IPS-NIHi11 (cell line): ENCODE measurements at places on chromosomes 3 and 15.
A peak's percentile ranks its signal among the peaks of the same experiment; 100 is the strongest.

GRCh38 chr3:69085833-69086722 lies 1.3 kb downstream of the ARL6IP5 start:
- peak; percentile 13 for DNase-seq

DNA sequence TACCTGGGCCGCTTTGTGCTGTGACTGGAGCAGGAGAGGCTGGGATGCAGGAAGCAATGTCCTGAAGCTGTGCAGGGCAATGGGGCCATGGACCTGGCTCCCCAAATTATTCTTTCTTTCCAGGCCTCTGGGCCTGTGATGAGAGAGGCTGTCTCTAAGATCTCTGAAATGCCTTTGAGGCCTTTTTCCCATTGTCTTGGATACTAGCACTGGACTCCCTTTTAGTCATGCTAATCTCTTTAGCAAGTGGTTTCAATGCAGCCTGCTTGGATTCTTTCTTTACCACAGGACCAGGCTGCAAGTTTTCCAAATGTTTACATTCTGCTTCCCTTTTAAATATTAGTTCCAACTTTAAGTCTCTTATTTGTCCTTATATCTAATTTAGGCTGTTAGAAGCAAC lies 64.8 kb upstream of the SGO1 start:
- DNase-seq = peak; percentile 23

DNA sequence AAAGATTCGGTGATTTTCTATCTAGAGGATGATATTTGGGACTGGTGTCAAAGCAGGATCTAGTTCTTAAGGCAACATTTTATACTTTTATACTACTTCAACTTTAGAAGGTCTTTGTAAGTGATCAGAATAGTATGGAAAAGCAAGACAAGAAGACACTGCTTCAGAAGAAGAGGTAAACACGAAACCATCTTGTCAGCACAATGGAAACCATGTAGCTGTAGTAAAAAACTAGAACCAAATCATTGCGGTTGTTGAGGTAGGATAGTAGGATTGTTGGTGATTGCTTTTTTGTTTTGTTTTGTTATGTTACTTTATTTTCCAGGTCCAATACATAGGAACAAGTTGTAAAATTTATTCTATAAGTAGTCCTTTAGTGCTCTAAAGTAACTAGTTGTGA lies 40.0 kb downstream of the SEMA6D start:
- no peak for DNase-seq

DNA sequence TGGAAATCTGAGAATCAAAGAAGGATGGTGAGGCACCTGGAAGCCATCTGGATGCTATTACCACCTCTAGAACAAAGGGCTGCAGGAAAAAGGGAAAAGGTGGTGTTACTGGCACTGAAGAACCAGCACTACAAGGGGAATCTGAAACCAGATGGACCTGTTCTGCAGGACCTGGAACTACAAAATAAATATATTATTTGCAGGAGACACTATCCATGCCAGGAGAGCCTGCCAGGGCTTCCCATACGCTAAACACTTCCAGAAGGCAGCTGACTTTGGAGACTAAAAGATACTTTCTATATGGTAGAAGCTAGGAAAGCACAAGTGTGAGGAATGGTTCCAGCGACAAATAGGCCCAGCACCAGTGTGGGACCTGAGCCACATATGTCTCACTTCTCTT lies 83.4 kb upstream of the POU1F1 start:
- peak; percentile 9 for DNase-seq

- DNase-seq = no peak
Measured at GRCh38 chr3:194137008-194137505, 1.1 kb downstream of the HES1 start.

DNA sequence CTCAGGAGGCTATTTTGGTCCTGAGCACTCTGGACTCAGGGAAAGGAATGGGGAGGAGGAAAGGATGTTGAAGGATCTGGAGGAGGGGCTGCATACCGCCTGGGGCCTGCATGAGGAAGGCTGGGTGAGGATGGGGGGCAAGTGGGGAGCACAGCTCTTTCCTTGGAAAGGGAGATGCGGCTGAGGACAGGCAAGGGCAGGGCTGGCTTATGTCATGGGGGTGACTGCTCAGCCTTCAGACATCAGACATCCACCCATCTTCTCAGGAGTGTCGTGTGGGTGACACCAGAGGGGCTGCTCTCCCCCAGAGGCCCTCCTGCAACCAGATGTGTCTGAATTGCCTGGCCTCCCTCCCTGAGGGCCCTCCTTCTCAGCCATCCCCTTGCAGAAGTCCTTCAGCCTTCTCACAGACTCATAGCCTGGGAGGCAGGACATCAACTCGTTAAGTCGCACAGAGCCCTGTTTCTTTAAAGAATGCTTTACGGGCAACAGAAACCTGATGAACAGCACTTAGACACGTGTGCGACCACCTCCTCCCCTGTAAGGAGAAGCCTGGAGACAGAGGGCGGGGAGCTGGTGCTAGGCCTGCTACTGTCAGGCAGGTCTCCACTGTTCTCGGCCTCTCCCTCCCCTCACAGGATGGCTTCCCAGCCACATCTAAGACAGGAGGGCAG lies 252.3 kb downstream of the OCA2 start:
- no peak for DNase-seq

DNA sequence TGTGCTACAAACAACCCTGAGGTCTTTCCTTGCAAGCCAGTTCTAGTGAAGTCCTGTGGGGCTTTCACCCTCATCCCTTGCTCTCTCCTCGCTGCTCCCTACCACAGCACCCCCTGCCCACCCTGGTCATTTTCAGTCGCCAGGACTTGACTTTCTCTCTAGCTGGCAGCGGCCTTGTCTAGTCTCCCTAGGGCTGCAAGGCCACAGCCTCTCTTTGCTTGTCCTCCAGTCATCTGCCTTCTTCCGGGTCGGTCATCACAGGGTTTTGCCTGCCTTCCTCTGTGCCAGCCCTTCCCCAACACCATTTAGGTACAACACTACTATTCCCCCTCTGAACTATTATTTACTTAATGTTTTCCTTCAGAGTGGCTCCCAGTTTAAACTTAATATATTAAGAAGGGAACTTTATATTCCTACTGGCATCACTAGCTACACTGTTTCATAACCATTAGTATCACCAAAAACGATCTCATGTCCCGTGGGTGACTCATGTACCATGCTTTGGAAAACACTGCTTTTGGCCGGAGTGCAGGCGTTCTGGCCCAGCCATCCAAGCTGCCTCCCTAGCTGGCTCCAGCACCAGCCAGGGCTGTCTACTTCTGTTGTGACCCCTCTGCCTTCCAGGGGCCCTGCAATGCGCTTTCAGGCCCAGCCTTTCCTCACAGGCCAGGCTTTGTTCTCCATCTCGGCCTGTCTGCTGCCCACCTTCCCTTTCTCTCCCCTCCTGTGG lies 21.4 kb downstream of the FAH start:
- no peak for DNase-seq

GRCh38 chr15:85899927-85900326 lies 105.2 kb upstream of the KLHL25 start:
- DNase-seq = no peak

- no peak for DNase-seq
Measured at GRCh38 chr3:148551767-148552260, 145.9 kb upstream of the AGTR1 start.

- DNase-seq = no peak
Measured at GRCh38 chr15:77974098-77974414, 103.5 kb downstream of the TBC1D2B start.

DNA sequence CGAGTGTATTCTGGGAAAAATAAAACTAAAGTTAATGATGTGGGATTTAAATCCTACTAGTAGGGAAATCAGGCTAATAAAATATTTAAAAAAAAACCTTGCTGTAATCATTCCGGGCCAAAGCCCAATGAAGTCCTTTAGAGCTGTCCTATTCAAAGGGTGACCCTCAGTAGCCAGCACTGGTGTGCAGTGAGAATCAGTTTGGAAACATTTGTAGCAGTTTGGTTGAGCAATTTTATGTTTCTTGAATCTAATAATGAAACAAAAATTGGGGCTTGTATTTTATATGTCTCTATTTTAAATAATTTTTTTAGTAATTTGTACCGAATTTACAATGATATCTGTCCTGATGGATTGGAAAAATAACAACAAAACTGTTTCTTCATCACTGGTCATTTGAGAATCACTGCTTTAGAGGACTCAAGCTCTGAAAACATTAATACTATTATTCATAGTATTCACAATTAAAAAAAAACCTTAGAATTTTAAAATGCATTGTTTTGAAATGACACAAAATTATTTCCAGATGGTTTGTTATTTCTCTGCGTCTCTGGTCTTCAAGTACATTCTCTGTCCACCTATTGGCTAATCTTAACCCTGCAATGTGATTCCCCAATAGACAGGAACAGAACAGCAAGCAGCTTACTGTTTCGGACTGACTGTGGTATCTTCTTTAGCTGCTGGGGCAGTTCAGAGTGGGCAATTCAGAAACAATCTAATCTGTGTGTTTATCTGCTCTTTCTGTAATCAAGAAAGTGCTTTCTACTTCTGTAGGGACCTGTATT lies 71.2 kb downstream of the OTOL1 start:
- DNase-seq = no peak

GRCh38 chr3:150022381-150023238 lies 51.9 kb upstream of the PFN2 start:
- DNase-seq = no peak

DNA sequence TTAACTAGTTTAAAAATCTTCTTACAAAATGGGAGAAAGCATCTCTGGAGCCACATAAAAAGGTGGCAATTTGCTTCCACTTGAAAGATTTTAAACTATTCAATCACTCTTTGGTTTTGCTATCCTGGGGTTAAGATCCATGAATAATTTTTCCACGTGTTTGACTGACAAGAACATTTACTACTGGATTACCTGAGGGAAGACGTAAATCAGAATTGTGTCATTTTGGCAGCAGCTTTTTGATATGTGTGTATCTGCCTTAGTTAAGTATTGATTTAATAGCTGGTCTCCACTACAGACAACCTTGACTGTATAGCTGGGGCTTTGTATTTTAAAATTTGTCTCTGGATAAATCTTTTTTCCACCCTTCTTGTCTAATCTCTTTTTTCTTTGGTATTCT lies 228.3 kb downstream of the EPHA3 start:
- DNase-seq = no peak

DNA sequence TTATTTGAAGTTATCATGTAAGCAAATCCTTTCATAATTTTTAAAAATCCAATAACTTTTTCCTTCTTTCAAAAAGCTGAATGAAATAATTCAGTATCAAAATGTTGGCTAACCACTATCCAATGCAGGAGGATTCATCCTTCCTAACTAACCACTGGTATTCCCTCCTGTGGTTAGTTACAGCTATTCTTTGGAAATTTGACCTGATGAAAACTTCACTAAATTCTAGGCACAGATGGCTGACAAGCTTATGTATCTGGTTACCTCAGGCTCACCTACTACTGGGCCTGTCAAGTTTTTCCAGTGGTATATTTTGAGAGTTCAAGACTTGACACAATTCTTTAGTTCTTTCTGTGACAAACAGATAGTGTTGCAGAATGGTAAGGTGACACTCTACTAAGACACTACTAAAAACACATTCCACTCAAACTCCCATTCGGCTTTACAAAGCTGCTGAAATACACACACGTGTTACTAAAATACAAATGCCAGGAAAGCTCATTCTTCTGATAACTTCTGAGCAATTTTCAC lies 15.8 kb downstream of the NPTN start:
- no peak for DNase-seq

DNA sequence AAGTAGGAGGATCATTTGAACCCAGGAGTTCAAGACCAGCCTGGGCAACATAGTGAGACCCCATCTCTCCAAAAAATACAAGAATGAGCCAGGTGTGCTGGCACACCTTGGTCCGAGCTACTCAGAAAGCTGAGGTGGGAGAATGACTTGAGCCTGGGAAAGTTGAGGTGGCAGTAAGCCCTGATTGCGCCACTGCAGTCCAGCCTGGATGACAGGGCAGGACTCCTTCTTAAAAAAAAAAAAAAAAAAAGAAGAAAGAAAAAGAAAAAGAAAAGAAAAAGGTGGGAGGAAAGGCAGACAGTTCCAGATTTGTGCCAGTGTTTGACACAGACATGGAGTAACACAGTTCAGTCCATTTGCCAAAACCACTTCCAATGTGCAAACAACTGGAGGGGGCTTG lies 75.7 kb downstream of the ATP10A start:
- DNase-seq = no peak

- no peak for DNase-seq
Measured at GRCh38 chr15:90814191-90814821, 54.1 kb upstream of the FURIN start.

- DNase-seq = no peak
Measured at GRCh38 chr3:109278141-109278540, 38.2 kb downstream of the DPPA2 start.

DNA sequence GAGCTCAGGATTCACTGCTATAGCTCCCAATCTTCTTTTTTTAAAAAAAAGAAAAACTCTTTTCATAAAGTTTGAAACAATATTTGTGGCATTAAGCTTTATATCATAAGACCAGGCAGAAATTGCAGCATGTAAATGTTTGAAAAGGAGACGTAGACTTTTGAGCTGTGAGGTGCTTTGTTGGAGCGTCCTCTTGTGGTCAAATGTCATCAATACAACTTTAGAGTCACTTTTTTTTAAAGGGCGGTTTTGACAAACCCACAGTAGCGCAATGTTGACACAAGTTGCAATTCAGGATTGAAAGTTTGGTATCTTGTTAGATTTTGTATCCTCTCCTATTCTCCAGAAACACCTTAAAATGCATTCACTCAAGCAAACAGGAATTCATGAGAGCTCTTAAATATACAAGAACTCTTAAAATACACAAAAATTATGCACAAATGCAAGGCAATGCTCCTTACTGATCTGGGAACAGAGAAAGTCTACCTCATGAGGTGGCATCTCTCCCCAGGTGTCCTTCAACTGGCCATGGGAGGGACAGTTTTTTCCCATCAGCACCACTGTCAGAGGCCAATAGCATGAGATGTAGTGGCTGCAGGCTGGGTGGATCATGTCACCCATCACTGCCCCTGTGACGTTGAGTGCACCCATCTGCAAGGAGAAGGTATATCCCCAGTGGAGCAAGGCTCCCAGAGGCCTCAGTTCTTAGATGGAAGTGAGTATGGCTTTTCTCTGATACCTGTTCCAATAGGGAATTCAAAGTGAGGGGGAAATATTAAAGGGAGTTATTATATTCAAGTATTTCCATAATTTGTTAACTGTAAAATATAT lies 70.7 kb downstream of the ANXA2 start:
- peak; percentile 51 for DNase-seq

DNA sequence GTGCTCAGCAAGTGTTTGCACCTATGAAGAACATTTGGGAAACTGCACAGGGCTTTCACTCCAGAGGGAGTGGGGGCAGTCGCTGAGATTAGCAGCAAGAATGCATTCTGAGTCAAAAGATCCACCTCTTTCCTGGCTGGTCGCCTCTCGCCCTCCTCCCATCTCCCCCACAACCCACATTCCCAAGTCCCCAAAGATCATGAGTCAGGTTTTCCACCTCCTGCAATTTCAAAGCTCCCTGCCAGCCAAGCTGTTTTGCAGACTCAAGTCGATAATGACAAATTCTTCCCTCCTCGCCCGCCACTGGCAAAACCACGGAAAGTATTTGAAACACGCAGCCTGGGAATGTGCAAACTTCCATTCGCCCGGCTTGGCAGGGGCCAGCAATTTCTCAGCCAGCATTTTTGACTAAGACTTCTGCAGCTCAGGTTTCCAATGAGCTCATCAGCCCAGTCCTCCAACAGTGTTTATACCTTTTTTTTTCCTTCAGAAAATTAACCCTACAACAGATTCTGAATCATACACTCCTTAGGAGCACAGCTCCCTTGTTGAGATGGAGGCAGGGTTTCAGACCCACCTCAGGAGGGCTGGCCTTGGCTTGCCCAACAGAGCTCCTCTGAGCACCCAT lies 181.4 kb downstream of the SMAD6 start:
- peak; percentile 85 for DNase-seq
